Anterior cingulate cortex (tissue), 58 donors: ENCODE measurements at places on chromosomes 7 and 10.

DNA sequence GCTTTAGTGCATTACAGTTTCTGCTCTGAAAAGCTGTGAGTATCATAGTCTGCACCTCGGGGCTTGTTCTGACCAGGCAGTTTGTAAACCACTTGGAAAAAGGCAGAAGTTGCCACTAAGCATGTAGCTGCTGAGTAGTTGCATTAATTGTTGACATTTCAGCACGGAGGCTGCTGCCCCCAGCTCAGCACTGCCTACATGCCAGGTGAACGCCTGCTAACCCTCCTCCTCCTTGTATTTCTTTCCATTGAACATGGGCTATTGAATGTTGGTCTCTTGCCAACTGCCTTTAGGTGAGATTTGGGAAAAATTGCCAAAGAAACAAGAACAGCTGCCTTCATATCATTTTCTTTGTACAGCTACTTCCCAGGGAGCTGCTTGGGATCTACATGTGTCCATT, 164.2 kb downstream of the RAPGEF5 start:
- no peak for DNase-seq

GRCh38 chr7:94392393-94392786, 2.3 kb upstream of the COL1A2 start:
- DNase-seq, result no peak

DNA sequence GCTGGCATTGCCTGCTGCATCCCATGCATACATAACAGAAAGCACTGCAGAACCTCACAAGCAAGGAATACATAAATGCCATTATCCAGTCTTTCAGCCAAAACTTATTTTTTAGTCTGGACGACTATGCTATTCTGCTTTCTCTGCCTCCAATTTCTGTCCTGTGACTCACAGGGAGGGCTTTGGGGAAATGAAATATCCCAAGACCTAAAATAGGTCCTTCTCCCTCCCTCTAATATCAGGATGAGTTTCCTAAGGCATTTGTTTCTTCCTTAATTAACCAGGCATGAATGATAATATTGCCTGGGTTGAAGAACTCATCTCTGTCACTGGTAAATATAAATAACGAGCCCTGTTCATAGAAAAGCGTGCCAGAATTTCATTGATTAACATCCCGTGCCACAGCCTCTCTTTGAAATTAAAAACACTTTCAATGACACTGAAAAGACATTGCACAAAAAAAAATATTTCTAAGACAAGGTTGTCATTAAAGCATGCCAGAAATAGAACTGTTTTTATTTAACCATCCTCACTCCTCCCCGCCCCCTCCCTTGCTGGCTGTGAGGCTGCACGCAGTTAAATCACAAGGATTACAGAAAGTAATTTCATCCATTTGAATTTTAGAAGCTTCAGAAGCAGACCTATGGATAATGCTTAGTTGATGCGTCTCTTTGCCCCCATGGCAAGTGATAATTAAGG, 103.0 kb upstream of the ANKRD1 start:
- no peak for DNase-seq

DNA sequence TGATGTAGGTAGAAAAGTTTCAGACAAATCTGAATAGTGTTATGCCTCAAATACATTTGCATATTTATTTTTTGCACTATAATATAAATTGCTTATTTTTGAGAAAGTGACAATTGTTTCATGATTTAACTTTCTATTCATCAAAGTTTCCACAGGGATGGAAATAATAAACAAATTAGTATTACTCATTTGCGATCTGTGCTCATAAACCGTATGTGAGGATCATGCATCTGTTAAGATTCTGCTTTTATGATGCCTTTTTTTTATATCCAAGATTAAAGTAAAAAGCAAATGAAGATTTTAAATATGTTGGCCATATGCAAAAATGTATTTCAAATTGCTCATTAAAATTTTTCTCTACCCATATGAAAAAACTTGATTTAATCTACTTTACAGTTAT, 45.2 kb upstream of the CAV2 start:
- no peak for DNase-seq

GRCh38 chr7:93921607-93922566, at the start of gene GNG11:
GNG11 (plus strand) TSS chr7:93921735; CDS start chr7:93922138, 403 bp downstream.
- DNase-seq, result peak; percentile 9

GRCh38 chr7:50619684-50620083, 54.5 kb upstream of the DDC start:
- no peak for DNase-seq

DNA sequence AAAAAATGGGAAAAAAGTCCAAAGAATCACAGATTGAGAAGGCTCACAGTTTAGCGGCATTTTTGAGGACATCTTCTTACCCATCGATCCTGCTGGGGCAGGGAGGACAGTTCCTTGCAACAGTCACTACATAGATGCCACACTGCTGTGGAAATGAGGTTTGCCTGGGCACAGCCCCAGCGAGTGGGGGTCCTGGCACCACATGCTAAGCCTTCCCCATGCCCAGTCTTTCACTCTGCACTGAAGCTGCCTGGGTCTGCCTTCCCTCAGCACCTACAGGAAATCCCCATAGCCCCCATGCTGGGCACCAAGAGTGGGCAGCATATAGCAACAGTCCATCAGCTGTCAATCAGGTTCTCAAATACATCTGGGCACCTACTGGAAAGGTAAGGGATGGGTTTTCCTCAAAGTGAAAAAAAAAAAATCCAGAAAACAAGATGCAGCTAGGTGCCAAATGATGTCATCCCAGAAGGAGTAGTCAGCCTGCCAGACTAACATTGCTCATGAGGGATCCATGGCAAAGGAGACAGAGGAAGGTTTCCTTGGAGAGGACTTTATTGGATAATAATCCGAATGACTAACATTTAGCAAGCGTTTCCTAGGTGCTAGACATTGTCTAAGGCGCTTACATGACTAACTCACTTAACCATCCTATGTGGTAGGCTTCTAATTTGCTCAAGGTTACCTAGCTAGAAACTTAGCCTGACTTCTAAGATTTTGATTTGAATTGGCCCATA, 125.7 kb upstream of the CXCL12 start:
- DNase-seq, result peak; percentile 22

DNA sequence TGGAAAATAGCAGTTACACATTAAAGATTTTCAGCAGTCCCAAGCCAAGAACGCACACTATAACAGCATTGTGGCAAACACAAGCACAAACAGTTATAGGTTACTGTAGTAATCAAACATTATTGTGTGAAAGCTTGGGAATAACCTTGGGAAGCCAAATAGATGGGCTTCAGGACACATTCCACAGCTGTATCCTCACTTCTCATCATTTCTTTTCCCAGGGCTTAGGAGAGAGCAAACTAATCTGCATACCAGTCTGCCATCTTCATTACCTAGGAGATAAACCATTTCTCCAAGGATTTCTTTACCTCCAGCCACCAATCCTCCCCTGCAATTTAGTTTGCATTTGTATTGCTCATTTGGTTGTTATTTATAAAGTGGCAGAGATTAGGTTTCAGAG, 352.4 kb downstream of the SH2D4B start:
- no peak for DNase-seq

DNA sequence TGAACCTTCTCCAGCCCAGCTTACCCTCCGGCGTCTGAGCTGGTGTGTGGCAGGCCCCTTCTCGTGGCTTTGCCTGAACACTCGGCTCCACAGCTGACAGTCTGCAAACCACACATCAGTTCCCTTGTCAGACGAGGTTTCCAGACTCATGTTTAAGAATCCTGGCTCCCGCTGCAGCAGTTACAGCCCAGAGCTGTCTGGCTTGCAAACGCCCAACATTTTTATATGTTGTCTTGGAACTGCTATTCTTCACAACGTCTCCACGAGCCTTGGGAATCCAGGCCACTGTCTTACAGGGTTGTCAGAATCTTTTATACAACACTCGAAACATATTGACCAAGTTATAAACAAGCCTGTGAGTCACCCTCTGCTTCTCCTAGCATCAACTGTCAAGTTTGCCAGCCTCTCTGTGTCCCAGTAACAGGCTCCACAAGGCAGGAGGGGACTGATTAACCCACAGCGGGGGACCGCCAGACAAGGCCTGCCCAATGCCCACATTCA, 68.1 kb downstream of the TNS3 start:
- DNase-seq, result no peak

DNA sequence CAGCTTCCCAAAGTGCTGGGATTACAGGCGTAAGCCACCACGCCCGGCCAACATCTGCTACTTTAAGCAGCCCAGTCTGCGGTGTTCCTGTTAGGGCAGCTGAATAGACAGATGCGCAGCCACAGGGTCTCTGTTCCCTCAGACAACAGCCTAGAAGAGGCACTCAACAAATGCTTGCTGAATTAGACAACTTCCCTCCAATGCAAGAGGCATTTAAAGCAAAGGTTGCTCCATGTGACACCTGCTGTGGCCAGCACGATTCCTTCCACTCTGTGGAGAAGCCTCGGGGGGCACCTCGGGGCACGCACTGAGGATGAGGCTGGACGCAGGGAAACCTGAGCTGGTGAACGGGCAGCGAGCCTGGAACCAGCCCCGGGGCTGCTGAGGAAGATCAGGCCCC, 237.8 kb downstream of the MAD1L1 start:
- no peak for DNase-seq

DNA sequence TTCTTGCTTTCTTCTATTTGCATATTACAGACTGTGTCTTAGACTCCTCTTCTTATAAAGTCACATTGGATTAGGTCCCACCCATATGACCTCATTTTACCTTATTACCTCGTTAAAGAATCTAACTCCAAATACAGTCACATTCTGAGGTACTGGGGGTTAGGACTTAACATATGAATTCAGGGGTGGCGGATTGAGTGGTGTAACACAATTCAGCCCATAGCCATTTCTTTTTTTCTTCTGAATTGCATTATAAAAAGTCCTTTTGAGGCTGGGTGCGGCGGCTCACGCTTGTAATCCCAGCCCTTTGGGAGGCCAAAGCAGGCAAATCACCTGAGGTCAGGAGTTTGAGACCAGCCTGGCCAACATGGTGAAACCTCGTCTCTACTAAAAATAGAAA, 6.8 kb upstream of the HERC4 start:
- no peak for DNase-seq

DNA sequence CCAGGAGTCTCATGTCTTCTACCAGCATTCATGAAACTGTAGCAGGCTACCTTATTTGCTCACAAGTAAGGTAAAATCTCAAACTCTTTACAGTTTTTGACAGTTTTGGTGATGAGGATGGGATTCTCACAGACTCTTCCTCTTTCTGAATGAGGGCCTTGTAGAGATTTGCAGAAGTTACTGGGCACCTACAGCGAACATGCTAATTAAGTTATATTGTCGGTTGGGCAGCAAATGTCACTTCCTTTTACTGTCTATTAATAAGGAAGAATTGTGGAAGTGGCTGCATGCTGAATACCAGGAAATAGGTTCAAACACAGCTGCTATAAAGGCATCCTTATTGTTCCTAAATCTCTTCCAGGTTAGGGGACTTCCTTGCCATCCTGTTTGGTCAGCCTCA, 189.6 kb downstream of the DNAJC1 start:
- no peak for DNase-seq

- DNase-seq, result no peak
Observed at GRCh38 chr7:91199601-91200000, 64.6 kb upstream of the FZD1 start.

- DNase-seq, result no peak
Observed at GRCh38 chr10:48476279-48476982, 128.4 kb downstream of the ARHGAP22 start.

DNA sequence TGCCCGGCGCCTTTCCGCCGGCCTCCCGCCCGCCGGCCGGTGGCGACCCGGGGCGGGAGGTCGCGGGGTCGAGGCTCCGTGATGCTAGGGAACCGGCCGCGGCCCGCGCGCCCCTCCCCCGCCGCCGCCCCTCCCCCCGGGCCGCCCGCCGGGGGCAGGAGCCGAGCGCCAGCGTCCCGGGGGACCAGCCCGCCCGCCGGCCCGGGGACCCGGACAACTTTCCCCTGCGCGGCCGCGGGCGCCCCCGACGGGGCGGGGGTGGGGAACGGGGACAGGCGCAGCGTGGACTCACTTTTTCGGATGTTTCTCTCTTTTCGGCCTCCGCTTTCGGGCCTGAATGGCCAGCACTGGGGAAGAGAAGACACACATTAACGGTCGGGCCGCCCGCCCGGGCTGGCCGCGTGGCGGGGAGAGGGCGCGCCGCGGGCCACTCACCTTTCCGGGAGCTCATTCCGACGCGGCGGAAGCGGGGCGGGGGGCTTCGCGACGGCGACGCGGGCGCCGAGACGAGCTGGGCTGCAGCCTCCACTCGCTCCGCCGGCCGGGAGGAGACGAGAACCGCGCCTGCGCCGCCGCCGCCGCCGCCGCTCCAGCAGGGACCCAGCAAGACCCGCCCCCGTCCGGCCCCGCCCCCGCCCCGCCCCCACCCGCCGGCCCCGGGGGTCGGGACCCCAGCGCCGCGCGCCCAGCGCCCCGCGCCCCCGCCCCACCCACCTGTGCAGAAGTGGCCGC, at the start of gene SRPK2:
TSS of gene SRPK2 (minus strand) at position 566 of the 732 bp plus-strand sequence.
- peak; percentile 64 for DNase-seq

- no peak for DNase-seq
Observed at GRCh38 chr10:110376021-110376766, 71.5 kb upstream of the SMNDC1 start.

- DNase-seq, result no peak
Observed at GRCh38 chr10:79905322-79906314, 43.3 kb downstream of the SFTPD start.

GRCh38 chr10:92290076-92290836, 622 bp downstream of the CPEB3 start:
- DNase-seq, result no peak

- DNase-seq, result no peak
Observed at GRCh38 chr7:127882313-127882920, 148.8 kb downstream of the LRRC4 start.

GRCh38 chr7:159143780-159144757, 598 bp downstream of the VIPR2 start:
- no peak for DNase-seq

DNA sequence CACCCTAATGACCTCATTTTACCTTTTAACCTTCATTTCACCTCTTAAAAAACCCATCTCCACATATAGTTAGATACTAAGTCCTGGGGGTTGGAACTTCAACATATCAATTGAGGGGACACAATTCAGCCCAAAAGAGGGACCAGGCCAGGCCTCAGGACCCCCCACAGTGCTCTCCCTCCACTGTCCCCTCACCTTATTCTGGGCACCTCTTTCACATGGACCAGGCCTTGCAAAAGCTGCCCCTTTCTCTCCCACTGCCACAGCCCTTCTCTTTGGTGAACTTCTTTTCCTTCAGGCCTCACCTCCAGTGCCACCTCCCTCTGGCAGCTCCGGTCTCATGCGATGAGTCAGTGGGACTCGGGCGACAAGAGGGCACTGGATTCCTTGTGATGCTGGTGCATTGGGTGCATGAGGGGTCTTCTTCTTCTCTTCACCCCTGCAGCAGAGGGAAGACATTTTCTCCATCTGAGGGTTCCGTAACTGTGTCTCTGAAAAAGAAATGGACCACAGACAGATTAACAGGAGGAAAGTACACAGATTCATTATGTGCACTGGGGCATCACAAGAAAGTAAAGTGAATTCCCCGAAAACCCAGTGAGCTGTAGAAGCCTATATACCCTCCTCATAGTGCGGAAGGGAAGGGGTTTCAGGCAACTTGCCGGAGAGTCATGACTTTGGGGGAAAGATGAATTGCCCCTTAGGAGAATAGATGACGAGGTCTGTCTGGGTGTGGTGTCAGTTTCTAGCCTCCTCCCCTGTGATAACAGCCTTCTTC, 288.7 kb upstream of the IGFBP3 start:
- no peak for DNase-seq
